ENCODE measurements at places on chromosomes 4 and X. TPM values are rescaled to one million over a fixed set of nuclear protein-coding genes. Genes with fewer than 3 reads are reported as not detected.

DNA sequence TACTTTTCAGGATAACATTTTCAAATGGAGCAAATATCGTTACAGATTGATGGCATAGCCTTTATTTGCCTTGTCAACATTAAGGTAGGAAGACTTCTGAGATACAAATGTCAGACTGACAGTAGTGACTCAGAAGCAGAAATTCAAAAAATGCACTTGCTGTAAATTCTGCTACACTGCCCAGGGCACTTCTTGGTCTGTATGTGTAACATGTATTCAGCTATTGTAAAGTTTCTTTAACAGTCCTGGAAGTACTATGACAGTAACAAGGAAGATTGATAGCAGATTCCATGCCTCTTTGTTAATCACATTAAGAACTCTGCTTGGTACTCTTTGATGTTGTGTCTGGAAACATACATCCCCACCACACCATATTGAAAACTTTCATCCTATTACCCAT lies 69.6 kb upstream of the PCDH18 start:
- DNase-seq: no peak

GRCh38 chrX:119030990-119031389 lies 41.8 kb upstream of the CT47C1 start:
- no peak for DNase-seq

- DNase-seq: no peak
Measured at GRCh38 chr4:2842687-2843262, 869 bp upstream of the ADD1 start.

DNA sequence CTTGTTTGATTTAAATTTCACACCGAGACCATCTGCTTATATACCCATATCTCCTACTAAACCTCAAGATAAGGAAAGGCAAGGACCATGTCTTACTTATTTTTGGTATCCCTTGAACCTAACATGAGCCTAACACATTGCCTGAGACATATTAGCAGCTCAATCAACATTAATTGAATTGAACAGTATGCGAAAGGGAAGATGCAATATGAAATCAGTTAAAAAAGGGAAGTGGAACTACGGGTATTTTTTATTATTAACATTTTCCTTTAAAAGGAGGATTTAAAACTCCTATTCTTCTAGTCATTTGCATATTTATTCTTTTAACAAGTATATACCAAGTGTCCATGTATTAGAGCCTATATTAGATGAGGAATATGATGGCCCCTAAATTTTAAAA lies 197.0 kb downstream of the CAMK2D start:
- DNase-seq: no peak

DNA sequence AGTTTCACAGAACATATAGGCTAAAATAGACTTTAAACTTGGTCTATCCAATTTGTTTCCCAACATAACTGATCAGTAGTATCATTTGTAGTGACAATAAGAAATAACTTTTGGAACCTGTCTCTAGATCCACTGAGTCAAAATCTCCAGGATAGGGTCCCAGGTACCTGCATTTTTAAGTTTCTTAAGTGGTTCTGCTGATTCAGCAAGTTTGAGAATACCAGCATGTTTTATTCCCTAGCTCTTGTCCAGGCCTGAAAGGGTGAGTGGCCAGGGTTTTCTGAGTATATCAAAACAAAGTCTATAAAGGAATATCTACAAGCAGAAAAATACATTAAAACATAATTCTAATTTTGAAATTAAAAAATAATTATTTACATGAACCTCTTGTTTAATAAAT lies 573.1 kb upstream of the POU3F4 start:
- DNase-seq: no peak

- no peak for DNase-seq
Measured at GRCh38 chr4:123401271-123402120, 4.9 kb downstream of the SPRY1 start.

GRCh38 chrX:7889680-7890079 lies 37.5 kb downstream of the PNPLA4 start:
- DNase-seq: no peak

The NAT8L gene
- 3.0 TPM for total RNA-seq

Data from Caki2 (cell line).